ENCODE measurements at places on chromosomes 16 and 17. TPM values are rescaled to one million over a fixed set of nuclear protein-coding genes. Genes with fewer than 3 reads are reported as not detected.

- no peak overlapping the region for H3K27ac ChIP-seq
- no peaks in the 10 kb centered on the region for H3K27me3 ChIP-seq
- DNase-seq, result no peak
- no peaks in the 10 kb centered on the region for H3K4me1 ChIP-seq
- H3K4me3 ChIP-seq, result no peak overlapping the region
These were observed 16.8 kb downstream of the MARCHF10 start for GRCh38 chr17:62791235-62791734.

DNA sequence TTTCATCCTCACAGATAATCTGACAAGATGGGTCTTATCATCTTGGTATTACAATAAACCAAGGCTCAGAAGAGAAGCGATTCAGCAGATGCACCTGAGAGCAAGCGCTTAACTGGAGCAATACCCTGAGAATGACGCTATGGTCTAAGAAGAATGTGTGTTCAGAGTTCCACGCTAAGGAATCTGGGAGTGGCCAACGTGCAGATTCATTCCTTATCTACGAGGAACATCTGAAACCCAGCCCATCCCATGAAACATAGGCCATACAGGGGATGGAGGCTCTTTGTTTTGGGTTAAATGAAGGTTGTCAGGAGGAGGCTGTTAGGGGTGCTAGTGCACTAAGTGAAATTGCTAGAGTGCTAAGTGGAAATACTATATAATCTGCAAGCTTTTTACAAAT lies 28.5 kb upstream of the KDM8 start:
- DNase-seq, result no peak
- no peak overlapping the region for H3K27ac ChIP-seq
- H3K4me1 ChIP-seq, result peaks cover 5% of the 10 kb centered on the region
- no peaks in the 10 kb centered on the region for H3K27me3 ChIP-seq
- no peaks in the 10 kb centered on the region for H3K36me3 ChIP-seq

- H3K36me3 ChIP-seq, result no peaks in the 10 kb centered on the region
- peaks cover 13% of the 10 kb centered on the region for H3K4me1 ChIP-seq
- no peaks in the 10 kb centered on the region for H3K27me3 ChIP-seq
These were observed 13.3 kb downstream of the FAM20A start for GRCh38 chr17:68587847-68588246.

GRCh38 chr16:89593841-89594240 lies 18.3 kb downstream of the CPNE7 start:
- no peaks in the 10 kb centered on the region for H3K27me3 ChIP-seq
- H3K4me1 ChIP-seq, result no peaks in the 10 kb centered on the region
- no peak overlapping the region for H3K4me3 ChIP-seq
- no peak for DNase-seq
- H3K27ac ChIP-seq, result no peak overlapping the region
- H3K36me3 ChIP-seq, result no peaks in the 10 kb centered on the region

DNA sequence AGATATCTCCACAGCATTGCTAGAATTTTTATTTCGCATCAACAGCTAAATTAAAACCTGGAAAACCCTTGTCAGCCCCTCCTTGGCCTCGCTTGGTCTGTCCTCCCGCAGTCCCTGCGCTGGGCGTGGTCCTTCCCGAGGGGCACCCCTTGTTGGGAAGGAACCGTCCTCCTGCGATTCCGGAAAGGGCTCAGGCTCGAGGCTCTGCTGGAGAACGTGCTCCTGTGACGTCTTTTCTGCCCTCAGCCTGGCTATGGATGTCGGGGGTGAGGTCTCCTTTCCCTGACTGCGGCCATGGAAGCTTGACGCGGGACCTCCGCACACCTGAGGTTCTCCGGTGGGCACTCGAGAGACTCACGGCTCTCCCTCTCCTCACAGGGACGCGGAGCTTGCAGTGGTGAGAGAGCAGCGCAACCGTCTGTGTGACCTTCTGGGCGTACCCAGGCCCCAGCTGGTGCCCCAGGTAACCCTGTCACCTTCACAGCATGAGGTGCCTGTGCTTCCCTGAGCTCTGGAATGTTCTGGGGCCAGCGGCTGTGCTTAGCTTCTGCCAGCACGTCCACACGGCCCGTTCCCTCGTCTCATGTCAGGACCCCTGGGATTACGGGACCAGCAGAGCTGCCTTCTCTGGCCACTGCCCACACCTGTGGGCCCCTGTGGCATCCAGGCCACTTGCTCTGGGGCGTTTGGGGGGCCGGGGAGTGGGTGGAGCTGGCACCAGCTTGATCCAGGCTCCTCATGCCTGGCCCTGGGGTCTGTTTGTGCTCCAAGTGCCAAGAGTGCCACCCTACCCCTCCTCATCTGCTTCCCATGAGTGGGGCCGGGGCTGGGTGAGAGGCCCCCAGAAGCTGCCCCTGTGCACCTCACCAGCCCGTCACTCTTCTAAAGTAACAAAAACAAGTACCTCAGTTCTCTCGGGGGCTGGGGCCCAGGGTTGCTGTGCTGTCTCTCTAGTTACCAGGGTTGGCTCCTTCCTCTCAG lies 101.5 kb upstream of the ZNF750 start:
- no peak overlapping the region for H3K4me3 ChIP-seq
- H3K4me1 ChIP-seq, result no peaks in the 10 kb centered on the region
- H3K36me3 ChIP-seq, result peaks cover 62% of the 10 kb centered on the region
- H3K27me3 ChIP-seq, result no peaks in the 10 kb centered on the region
- DNase-seq, result peak; percentile 13

DNA sequence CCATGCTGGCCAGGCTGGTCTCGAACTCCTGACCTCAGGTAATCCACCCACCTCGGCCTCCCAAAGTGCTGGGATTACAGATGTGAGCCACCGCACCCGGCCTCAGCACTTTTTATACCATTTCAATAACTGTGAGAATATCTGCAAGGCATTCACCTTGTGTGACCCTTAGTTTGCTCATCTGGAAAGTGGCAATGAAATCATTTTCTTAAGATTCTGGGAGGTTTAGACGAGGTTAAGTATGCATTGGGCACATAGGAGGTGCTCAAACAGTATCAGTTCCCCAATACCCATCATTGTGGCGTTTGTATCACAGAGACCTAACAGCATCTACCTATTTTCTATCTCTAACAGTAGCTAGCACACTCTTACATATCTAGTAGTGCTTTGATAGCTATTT lies 481.9 kb upstream of the ERCC4 start:
- no peak for DNase-seq
- H3K36me3 ChIP-seq, result no peaks in the 10 kb centered on the region
- peaks cover 25% of the 10 kb centered on the region for H3K27me3 ChIP-seq

GRCh38 chr17:3947318-3947810 lies 16.9 kb downstream of the ATP2A3 start:
- no peaks in the 10 kb centered on the region for H3K36me3 ChIP-seq
- no peaks in the 10 kb centered on the region for H3K4me1 ChIP-seq
- no peaks in the 10 kb centered on the region for H3K27me3 ChIP-seq
- no peak overlapping the region for H3K4me3 ChIP-seq
- H3K27ac ChIP-seq, result no peak overlapping the region
- DNase-seq, result no peak

DNA sequence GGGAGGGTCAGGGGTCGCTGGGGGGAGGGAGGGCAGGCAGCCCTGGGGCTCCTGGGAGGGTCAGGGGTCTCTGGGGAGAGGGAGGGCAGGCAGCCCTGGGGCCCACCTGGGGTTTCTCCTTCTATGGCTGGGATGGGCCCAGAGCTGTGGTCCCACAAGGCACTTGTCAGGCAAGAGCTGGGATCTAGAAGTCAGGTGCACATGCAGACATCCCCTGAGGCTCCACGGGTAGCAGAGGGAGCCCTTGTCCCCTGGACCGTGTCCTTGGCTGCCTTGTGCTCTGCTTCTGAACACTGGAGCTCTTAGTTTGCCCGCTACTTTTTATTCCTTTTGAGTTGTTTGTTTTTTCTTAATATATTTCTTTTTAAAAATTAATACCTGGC lies 1.8 kb downstream of the TUBB3 start:
- peaks cover 26% of the 10 kb centered on the region for H3K27me3 ChIP-seq
- peaks cover 25% of the 10 kb centered on the region for H3K4me1 ChIP-seq
- H3K36me3 ChIP-seq, result no peaks in the 10 kb centered on the region
- H3K4me3 ChIP-seq, result no peak overlapping the region
- DNase-seq, result no peak
- H3K27ac ChIP-seq, result no peak overlapping the region

GPR139 gene
- total RNA-seq, result not detected

EPX gene
- not detected for total RNA-seq

TMC5 gene
- total RNA-seq, result not detected

TMEM92 gene
- total RNA-seq, result not detected

ACE gene
- 10.7 TPM for total RNA-seq

KCNJ18 gene
- total RNA-seq, result not detected

HBQ1 gene
- total RNA-seq, result not detected

ARL5C gene
- total RNA-seq, result not detected
